ENCODE measurements at places on chromosomes 1 and 21.

DNA sequence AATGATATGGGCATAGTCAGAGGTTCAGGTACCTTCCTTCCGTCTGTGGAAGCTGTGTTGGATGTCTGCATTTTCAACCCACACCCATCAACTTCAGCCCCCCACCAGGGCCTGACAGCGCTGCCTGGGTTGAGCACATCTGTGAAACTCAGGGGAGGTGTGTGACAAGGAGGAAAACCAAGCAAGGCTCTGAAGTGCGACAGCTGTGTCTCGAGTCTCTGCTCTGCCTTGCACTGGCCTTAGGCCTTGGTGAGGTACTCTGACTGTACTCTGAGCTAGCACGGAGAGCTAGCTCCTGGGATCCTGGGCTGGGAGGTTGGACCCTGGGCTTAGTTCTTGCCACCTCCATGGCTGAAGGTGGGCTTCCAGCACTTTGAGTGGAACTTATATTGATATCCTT, 9.1 kb downstream of the VANGL2 start:
- no peak for DNase-seq

- no peak for DNase-seq
These were observed 174.1 kb upstream of the SGIP1 start for GRCh38 chr1:66359815-66360214.

GRCh38 chr1:161051219-161051618, 5.4 kb upstream of the USF1 start:
- DNase-seq: no peak

- DNase-seq: peak; percentile 33
These were observed 37.3 kb upstream of the HMGN1 start for GRCh38 chr21:39386194-39386593.

DNA sequence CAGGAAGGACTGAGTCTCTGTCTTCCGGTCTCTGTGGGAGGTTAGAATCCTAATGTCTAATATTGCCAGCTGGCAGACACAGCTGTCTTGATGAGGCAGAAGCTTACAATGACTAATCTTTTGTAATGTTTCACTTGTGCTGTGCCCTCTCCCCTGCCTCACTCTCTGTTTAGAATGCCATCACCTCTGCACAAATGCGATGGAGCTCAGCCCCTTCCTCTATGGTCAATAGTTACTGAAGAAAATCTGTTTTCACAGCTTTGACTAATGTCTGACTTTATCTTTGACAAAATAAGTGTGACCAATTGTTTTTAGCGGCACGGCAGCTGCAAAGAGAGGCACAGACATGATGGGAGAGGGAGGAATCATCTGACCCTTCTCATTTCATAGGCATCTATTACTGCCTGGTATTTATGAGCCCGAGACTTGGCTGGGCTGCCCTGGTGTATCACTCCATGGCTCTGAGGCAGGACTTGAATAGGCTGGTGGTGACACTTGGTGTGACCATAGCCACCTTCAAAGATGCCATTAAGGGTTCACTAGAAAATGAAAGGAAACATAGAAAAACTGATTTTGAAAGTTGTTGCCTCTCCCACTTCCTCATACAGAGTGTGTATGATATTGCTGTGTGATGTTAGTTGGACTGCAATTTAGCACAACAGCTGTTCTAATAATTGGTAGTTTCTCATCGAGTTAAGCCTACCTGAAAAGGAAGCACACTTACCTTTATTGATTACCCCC, 163.2 kb upstream of the NBPF11 start:
- DNase-seq: no peak

DNA sequence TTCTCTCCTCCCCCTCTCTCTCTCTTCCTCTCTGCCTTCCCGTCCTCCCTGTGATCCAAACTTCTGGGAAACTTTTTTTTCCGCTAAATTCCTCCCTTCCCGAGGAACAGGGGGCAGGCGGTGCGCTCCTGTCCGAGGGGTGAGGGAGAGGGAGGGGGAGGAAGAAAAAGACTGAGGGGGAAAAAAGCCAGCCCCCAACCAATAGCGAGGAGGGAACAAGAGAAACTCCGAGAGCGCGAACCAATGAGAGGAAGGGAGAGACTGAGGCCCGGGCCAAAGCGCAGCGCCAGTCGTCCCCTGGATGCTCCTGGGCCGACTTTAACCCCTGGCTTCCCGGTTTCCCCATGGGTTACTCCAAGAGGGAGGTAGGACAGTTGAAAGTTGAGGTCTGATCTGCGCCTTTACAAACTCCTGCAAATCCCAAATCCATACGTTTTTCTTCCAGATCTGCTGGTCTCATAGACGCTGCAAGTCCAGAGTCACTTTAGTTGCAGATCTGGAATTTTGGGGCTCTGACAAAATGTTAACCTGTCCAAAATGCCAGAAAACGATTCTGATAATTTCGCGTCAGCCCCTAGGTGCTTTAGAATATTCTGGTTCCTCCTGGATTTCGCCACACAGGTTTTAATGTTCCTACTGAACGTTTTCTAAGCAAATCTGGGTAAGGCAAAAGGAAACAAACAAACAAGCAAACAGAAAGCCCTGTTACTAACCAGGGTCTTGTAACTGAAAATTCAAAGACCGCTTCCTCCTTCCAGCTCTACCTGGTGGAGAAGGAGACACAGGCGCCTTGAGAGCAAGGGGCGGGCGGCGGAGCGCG, at the start of gene TBX15:
Gene TBX15, minus strand, starts transcription at position 158 of the 820 bp plus-strand sequence. CDS start 548 bp downstream, outside the sequence.
- DNase-seq: peak; percentile 88

- no peak for DNase-seq
These were observed 114.9 kb downstream of the VPS13D start for GRCh38 chr1:12344596-12345349.

DNA sequence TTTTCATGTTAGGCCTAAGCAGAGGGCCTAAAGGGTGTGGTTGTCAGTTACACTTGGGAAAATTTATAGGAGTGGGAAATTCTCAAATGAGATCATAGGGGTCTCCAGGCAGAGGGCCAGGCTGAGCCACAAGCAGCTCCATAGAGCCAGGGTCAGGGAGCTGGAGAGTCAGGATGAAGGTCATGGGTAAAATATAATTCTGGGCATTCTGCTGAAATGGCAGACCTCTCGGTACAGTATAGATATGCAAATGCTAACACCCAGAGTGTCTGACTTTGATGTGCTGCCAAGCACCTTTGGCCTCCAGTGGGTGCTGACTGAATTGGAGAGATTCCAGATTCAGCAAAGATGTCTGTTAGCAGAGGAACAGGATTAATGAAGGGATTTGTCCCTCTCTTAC, 40.1 kb downstream of the DNM3 start:
- DNase-seq: no peak

DNA sequence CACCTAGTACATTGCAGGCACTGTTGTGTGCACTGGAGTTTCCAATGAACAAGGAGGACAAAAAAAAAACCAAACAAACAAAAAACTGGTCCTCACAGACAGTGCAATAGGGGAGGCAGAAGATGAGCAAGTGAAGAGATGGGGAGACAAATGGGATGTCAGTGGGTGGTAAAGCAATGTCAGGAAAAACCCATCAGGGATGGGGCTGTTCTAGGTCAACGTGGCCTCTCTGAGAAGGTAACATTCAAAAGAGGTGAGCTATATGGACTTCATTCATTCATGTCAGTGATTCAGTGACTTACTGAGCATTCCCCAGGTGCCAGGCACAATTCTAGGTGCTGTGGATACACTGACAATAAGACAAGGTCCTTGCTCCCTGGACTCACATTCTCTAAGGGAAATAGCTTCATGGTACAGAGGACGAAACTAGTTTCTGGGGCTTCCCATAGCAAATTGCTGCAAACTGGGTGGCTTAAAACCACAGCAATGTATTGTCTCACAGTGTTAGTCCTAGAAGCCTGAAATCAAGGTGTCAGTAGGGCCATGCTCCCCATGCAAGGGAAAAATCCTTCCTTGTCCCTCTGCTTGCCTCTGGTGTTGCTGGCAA, 140.5 kb upstream of the KLHDC7A start:
- no peak for DNase-seq

- no peak for DNase-seq
These were observed 78.9 kb downstream of the KCNJ6 start for GRCh38 chr21:37837381-37837780.

- DNase-seq: no peak
These were observed 642 bp upstream of the ST3GAL3 start for GRCh38 chr1:43706598-43707189.

- peak; percentile 42 for DNase-seq
These were observed 495 bp downstream of the PI4KB start for GRCh38 chr1:151326619-151327222.

- DNase-seq: peak; percentile 82
These were observed 37.4 kb downstream of the TRIT1 start for GRCh38 chr1:39845569-39846566.

GRCh38 chr1:19644681-19645410, 735 bp downstream of the NBL1 start:
- DNase-seq: no peak

DNA sequence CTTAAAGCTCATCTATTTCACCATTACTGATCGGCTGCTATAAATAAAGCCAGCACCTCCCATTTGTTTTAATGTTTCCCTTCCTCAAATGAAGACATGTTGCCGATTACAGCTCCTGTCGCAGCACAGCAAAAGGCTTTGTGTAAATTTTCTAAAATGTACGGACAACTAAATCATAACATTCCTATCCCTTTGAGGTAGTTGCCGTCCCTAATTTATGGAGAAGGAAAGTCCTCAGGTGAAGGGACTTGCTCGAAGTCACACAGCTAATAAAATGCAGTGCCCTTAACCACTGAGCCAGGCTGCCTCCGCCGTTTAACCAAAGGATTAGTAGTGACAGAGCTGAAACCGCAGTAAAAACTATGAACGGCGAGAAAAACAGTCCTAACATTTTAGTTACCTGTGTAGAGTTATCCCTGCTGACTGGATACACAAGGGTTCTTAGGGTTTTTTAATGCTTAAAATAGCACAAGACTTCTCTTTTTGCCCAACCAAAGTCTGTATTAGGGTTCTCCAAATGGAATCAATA, 871 bp downstream of the PINK1 start:
- DNase-seq: no peak

DNA sequence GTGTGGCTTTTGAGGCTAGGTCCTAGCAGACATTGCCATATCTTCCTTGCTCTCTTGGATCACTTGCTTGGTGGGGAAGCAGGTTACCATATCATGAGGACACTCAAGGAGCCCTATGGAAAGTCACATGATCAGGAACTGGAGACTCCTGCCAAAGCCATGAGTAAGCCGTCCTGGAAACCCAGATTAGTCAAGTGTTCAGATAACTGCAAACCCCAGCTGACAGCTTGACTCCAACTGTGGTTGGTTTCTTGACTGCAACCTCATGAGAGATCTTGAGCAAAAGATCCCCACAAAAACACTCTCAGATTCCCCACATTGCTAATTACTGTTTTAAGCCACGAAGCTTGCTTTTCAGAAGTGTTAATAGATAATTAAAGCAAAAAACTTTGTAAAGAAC, 58.6 kb downstream of the CACNA1E start:
- peak; percentile 3 for DNase-seq

GRCh38 chr1:188669728-188670382, 1807.8 kb downstream of the BRINP3 start:
- peak; percentile 47 for DNase-seq

GRCh38 chr21:38159355-38159754, 97.4 kb upstream of the KCNJ15 start:
- peak; percentile 89 for DNase-seq

DNA sequence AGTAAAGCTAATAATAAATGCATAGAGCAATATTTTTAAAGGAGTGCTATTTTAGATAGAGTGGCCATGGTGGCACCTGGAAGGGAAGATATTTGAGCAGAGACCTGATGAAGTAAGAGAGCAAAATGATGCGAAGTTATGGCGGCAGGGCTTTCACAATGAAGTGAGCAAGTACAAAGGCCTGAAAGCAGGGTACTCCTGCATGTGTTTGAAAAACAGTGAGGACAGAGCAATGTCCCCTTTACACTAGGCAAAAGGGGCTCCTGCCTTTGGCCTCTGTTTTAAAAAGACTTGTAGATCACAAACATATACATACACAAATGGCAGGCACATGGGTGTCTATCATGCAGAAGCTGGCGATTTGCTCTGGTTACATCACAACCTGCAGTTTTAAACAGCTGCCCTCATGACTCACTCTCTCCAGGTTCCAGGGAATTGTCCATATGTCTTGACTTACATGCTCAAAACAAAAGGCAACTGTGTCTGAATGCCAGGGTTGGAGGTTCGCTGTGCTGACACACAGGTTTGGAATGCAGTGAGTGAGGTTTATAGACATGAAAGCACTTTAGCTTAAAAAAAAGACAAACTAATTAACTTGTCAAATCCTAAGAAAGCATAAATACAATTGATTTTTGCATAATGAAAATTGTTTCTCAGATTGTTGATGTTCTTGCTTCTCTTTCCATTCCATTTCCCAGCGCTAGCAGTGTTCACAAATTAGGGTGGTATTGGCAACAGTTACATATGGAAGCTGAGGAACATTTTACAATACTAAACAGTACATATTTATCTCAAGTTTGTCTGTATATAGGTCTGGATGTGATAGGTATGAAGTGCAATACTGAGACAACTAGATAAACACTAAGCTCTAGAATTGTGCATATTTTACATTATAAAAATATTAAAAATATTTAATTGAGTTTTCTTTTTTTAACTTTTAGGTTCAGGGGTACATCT, 313.9 kb downstream of the BARHL2 start:
- peak; percentile 97 for DNase-seq

DNA sequence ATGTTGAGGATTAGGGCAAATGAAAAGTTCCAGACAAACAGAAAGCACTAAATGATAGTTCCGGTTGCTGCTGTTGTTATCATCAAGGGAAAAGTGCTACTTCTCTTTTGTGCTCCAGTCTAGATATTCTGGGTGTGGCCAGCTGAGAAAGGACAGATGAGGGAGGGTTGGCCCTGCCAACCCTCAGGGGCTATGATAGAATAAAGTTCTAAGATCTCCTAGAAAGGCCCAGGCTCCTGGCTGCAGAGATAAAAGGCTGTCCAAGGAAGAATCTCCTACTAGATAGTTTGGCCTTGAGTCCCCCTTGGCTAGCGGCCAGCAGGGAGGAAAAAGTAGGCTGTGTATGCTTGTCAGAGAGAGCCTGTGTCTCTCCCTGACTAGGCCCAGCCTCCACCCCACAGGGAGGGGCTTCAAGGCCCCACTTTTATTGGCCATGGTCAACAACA, 31.5 kb downstream of the RIMS3 start:
- no peak for DNase-seq

- no peak for DNase-seq
These were observed 45.8 kb downstream of the TTC39A start for GRCh38 chr1:51284487-51284954.

- DNase-seq: no peak
These were observed 31.7 kb upstream of the CACYBP start for GRCh38 chr1:174967845-174968705.

DNA sequence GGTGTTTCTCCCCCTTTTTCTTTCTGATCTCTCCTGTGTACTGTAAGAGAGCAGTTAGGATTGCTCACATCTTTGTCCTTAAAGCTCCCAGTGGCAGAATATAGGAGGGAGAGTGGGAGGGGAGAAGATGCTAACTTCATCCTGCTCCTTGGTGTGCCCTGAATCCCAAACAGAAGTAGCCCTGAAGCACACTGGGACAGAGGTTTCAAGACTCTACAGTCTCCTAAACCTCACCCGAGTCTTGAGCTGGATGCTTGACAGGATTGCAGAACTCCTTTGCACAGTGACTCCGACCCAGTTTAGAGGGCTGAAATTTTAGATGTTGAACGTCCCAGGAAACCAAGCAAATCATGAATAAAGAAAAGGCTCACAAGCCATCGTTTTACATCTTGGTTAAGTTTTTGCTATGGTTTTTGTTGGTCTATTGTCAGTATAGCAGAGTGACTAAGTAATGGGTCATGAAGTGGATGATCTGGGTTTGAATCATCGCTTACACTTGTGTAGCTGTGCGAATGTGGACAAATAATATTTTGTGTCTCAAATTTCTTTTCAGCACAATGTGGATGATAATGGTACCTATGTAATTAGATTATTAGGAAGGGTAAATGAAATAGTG, 37.5 kb downstream of the XCL2 start:
- DNase-seq: peak; percentile 61

GRCh38 chr1:26950602-26951001, 9.7 kb downstream of the KDF1 start:
- DNase-seq: no peak
